ENCODE measurements at places on chromosomes 1 and 21. TPM values are rescaled to one million over a fixed set of nuclear protein-coding genes. Genes with fewer than 3 reads are reported as not detected.

The OPRD1 gene
- total RNA-seq = not detected

The CA6 gene
- total RNA-seq = not detected

The SLC22A15 gene
- total RNA-seq = not detected

The CXADR gene
- 137 TPM for total RNA-seq
